ENCODE measurements at places on chromosomes 12 and 14.

DNA sequence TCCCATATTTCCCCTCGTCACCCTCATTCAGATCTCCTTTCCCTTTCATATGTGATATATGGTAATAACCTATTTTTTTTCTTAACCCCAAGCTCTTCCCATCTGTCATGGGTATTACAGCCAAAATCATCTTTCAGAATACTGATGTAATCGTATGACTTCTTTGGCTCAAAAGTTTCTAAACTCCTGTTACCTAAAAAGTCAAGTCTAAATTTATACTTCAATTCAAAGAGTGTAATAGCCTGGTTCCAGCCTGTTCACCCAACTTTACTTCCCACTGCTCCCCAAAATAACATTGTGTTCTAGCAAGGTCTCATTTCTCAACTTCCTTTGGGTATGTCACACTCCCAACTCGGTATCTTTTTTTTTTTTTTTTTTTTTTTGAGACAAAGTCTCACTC lies 48.5 kb downstream of the TBK1 start:
- no peak for DNase-seq

DNA sequence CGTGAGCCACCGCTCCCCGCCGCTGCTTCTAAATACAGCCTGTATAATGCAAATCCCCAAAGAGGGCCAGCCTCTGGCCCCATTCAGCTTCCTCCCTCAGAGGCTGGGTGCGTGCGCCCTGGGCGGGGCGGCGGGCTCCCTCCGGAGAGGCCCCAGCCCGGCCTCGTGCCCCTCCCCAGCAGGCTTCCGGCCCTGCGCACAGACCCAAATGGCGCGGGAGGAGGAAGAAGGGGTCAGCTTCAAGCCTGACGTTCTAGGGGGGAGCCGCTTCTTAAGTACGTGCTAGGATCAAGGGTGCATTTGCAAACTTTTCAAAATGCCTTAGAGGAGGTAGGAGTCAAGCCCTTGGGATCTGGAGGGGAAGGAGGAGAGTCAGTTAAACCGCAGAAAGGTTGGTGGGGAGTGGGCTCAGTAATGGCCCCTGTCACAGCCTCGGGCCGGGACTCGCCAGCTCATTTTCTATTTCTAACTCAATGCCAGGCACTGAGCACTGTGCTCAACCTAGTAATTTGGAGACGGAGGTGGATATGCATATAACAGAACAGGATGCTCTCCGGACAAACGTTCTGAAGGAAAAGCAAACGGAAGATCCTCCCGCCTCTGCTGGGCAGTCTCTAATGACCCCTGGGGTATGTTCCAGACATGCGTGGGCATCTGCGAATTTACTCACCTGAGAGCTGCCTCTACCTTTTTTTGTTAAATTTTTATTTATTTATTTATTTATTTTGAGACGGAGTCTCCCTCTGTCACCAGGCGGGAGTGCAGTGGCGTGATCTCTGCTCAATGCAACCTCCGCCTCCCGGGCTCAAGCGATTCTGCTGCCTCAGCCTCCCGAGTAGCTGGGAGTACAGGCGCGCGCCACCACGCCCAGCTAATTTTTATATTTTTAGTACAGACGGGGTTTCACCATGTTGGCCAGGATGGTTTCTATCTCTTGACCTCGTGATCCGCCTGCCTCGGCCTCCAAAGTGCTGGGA lies 32.3 kb downstream of the NINJ2 start:
- peak; percentile 54 for DNase-seq

GRCh38 chr14:102878970-102879460 lies 43.4 kb upstream of the AMN start:
- no peak for DNase-seq

- DNase-seq = no peak
Measured at GRCh38 chr12:27554421-27555186, 30.6 kb downstream of the PPFIBP1 start.

DNA sequence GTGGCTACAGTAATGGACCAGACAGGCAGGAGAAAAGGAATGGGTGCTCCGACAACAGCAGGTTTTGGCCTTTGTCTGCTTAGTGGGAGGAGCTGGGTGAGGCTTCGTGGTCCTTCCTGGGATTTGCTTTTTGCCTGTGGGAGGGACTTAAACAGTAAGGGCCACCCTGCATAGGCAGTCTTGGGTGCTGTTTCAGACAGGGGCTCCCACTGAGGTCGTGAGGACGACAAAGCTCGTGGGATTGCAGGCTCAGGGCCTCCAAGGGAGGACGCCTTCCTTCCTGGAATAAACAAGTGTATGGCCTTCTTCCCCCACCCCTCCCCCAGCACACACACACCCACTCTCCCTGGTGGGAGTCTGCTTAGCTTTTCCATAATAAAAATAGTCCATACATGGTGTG lies 63.1 kb downstream of the FZD10 start:
- no peak for DNase-seq

- no peak for DNase-seq
Measured at GRCh38 chr12:2163177-2163941, 110.6 kb downstream of the CACNA1C start.
